ENCODE measurements at places on chromosomes 6 and 20. TPM values are rescaled to one million over a fixed set of nuclear protein-coding genes. Genes with fewer than 3 reads are reported as not detected.
A peak's percentile ranks its signal among the peaks of the same experiment; 100 is the strongest.

PKHD1 gene
- polyA plus RNA-seq = not detected

DNA sequence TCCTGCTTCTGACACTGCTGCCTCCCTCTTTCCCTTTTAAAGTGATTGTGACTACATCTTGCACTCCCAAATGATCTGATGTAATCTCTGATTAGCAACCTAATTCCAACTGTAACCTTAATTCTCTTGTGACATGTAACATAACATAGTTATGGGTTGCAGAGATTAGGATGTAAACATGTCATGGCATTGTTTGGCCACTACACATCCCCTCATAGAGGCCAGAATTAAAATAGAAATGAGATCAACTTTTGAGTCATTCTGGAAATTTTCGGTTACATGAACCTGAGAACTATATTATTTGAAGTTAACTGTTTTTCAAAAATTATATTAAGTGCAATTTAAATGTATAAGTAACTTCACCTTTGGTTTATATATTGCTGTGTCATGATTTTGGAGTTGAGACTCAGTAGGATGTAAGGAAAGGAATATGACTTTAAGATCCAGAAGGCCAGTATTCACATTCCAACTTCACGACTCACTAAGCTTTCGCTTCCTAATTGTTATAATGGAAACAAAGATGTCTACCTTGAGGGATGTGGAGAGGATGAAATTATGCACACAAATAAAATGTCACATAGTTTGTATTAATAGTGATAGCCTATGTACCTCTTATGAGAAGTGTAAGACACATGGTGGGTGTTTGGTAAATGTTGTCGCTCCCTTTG is 611.9 kb upstream of the MAP3K7 start:
- no peak for DNase-seq

- DNase-seq = no peak
Measured at GRCh38 chr6:105753207-105753606, 332.9 kb upstream of the PRDM1 start.

GRCh38 chr20:49161428-49162152 is 26.5 kb downstream of the STAU1 start:
- DNase-seq = no peak

TBXT gene
- not detected for polyA plus RNA-seq

COMMD7 gene
- 67.5 TPM for polyA plus RNA-seq

DNA sequence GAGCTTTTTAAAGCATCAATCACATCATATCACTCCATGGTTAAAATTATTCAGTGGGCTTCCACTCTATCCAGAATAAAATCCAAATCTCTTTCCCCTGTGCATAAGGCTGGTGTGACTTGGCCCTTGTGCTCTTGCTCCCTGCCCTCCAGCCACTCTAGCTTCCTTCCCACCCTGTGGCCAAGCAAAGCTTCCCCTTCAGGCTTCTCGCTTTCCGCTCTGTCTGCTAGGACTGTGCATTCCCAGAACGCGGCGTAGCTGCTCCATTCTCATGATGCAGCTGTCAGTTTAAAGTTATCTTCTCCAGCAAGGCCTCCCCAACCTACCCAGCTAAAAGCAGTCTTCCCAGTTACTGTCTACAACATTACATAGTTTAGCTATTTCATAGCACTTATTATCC is 19.4 kb upstream of the KCNK16 start:
- no peak for DNase-seq

DNA sequence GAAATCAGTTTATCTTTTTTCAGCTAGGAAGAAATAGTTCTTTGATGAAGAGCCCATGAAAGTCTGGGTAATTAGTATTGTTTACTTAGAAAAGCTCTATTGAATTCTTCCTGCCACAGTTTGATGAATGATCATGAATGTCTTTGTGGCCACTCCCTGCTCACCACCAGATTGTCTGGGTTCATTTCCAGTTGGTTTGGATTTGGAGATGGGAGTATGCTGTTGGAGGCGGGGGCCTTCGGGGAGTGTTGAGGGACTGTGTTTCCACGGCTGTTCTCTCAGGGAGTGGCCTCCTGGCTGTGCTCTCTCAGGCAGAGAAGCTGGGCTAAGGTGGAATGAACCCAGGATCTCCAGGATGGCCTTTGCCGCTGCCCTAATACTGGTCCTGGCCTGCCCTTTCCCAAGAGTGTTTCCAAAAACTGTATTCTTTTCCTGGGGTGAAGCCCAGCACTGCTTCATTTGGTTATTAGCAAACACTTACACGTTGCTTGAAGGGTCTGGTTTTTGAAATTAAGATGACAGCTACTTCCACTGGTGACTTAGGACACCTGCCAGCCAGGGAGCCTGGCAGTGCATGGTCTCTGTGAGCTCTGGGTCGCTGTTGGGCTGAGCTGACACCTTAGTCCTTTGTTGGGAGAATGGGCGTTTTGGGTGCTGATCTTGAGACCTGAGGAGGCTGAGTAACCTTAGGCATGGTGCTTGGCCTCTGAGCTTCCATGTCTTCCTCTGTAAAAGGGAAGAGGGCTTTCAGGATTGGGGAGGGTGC is 23.2 kb downstream of the PRPF6 start:
- no peak for DNase-seq

DNA sequence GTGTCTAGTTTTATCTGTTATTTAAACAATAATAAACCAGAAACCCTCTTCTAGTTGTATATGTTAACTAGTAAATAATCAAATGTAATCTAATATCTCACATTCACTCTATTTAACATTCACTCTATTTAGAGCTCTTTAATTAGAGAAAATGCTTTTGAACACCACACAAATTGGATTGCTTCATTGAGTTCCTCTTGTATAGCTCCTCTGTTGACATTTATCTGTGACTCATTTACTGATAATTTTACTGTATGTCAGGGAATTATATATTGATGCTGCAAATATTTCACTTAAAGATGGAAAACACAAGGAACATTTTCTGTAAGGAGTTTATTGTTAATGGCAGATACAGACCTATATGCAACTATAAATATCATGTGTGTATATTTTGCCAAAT is 594.6 kb downstream of the COL12A1 start:
- DNase-seq = peak; percentile 29

DNA sequence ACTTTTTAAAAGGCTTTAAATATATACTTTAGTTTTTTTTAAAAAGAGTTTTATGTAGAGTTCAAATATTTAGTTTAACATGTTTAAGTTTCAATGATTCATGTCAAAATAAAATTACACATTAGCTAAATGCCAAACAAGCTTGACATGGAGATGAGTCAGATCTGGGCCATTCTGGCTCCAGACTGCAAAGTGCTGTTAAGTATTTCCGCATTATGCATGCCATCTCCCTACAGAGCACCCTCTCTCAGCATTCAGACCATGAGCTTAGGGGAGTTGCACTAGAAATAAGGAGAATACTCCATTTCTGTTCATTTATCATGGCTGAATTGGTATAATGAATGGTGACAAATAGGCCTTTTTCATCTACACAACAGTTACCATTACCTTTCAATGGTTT is 21.5 kb upstream of the HS3ST5 start:
- DNase-seq = peak; percentile 78

DPPA5 gene
- not detected for polyA plus RNA-seq

VPS52 gene
- polyA plus RNA-seq = 57.8 TPM
